Neural crest cell (in vitro differentiated cells): ENCODE measurements at places on chromosomes 6 and 20.

GRCh38 chr6:125008261-125008703 lies 46.0 kb downstream of the RNF217 start:
- no peak for DNase-seq

DNA sequence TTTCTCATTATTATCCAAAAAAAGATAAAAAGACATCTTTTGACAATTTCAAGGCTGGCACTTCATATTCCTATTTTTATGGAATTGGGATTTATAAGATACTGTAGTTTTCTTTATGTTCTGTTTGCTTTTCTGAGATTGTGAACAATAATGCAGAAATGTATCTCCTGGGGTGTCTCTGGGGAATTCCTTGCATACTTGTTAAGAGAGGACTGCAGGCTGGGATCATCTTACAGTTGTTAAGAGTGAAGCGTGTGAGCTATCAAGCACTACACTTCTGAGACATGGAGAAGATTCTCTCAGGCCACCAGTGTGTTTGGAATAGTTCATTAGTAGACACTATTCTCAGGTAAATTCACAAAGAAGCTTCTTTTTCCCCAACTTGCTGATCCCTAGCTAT lies 963.3 kb upstream of the GJE1 start:
- no peak for DNase-seq

GRCh38 chr6:40598516-40598915 lies 11.4 kb upstream of the LRFN2 start:
- no peak for DNase-seq

DNA sequence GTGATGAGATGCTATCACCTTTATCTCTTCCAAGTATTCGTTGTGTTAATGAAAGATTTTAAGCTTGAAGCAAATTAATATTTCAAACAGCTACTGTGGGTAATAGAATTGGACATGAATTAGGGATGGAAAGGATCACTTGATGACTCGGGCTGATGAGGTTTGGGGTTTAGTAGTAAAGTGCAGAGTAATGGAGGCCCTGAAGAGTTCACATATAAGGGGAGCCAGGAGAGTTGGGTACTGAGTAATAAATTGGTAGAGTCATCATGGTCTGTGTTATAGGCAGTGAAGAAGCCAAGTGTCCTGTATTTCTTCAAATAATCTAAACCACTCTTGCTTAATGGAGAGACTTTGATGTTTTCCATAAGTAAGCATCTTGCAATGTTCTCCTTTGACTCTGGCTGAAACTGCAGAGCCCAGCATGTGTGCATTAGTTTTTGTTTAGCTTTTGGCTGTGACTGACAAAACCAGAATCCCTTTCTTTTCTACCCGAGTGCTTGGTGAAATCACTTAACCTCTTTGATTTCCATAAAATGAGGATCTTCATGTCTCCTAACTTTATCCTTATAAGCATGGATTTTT lies 57.6 kb downstream of the L3MBTL3 start:
- DNase-seq: no peak

GRCh38 chr20:11015440-11015839 lies 341.6 kb upstream of the JAG1 start:
- no peak for DNase-seq

- DNase-seq: no peak
These were observed at the start of gene PROCR for GRCh38 chr20:35171753-35172433. Gene PROCR (plus strand): TSS chr20:35172072. CDS start chr20:35172155, 83 bp downstream.

GRCh38 chr6:143823548-143823947 lies 19.6 kb upstream of the LTV1 start:
- DNase-seq: no peak

DNA sequence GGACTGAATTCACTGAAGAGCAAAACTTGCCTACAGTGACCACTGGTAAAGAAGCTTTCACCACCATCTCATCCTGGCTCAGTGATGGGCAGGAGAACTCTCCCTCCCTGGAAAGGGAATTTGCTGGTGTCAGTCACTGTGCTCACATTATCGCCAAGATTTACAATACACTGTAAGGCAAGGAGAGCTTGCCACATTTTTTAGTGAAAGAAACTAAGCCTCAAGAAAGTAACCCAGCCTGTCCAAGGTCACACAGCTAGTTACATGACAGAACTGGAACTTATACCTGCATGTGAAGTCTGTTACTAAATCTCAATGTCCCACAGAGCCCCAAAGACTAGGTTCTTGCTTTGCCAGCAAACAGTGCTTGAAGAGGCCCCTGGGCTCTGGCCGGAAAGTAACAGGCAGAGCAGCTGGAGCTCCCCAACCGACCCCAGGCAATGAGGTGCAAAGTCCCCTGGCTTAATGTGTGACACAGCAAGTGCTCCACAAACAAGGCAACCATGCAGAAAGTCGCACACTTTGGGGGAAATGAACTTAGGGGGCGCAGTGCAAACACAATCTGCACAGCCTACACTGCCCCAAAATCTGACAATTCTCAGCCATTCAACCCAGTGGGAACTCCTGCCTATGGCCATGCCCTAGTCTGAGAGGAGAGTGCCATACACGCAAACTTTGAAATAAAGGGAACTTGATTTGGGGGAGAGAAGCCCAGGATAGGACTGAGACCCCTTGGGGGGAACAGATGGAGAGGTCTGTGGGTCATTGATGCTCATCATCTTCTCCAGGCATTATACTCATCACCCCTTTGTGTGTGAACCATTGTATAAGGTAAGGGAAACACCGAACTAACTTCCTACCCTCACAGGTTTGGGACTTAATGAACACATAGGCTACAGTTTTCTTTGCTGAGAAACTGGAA lies 1.9 kb downstream of the BCL2L1 start:
- DNase-seq: no peak

DNA sequence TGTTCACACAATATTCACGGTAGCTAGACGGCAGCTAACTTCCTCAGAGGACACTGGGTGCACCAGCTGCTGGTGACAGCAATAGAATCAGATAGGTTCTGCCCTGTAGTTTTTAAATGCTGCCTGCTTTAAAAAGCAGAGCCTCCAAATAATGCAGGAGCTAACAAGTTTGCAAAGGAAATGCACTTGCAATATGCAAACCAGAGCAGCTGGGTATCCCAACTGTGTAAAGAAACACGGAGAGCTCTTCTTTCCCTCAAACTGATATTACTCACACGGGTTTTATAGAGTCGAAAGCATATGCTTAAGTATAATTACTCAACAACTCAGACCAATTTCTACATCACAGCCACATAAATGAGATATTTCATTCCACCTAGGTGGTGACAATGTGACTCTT lies 432.7 kb downstream of the TFAP2A start:
- no peak for DNase-seq

- DNase-seq: no peak
These were observed 16.1 kb downstream of the FGD2 start for GRCh38 chr6:37021356-37022129.

- no peak for DNase-seq
These were observed 334.0 kb downstream of the THBS2 start for GRCh38 chr6:168919470-168920179.

DNA sequence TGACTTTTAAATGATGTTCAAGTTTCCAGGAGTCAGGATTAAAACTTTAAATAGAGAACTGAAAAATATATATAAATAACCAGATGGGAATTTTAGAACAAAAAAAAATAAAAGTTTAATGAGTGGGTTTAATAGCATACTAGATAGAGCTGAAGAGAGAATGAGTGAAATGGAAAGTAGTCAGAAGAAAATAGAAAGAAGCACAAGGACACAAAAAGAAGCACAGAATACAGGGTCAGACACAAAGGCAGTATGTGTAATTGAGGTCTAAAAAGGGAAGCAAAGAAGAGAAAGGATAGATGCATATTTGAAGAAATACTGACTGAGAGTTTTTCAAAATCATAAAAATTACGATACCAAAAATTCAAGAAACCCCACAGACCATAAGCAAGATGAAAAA lies 159.8 kb upstream of the FERMT1 start:
- DNase-seq: no peak

GRCh38 chr6:126111327-126111726 lies 125.0 kb downstream of the TRMT11 start:
- no peak for DNase-seq

- DNase-seq: no peak
These were observed 12.3 kb downstream of the PXT1 start for GRCh38 chr6:36430351-36430750.

- no peak for DNase-seq
These were observed 86.7 kb downstream of the TASP1 start for GRCh38 chr20:13552061-13552460.

GRCh38 chr6:13920552-13920951 lies 4.2 kb upstream of the RNF182 start:
- DNase-seq: no peak

DNA sequence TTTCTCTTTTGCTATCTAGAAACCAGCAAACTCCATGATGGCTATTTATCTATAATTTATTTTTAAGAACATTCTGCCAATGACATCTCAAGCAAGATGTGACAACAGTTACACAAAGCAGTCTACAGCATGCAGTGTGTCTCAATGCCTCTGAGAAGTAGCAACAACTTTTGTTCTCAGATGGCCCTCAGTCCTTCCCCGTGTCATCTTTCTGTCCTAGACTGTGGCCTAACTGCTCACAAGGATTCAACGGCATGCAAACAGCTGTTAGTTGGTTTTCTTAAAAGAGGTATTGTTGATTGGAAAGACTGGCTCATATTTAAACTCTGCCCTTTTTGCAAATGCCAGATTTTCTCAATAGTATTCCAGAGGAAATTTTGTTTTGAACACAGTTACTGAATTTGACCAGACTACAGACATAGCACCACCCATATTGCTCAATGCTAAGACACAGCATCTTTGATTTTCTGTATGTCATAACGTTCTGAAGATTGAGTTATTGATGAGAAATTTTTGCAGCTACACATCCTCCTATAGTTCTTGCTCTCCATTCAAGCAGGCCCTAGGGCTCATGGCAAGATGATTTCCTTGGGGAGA lies 26.1 kb upstream of the F13A1 start:
- DNase-seq: no peak

DNA sequence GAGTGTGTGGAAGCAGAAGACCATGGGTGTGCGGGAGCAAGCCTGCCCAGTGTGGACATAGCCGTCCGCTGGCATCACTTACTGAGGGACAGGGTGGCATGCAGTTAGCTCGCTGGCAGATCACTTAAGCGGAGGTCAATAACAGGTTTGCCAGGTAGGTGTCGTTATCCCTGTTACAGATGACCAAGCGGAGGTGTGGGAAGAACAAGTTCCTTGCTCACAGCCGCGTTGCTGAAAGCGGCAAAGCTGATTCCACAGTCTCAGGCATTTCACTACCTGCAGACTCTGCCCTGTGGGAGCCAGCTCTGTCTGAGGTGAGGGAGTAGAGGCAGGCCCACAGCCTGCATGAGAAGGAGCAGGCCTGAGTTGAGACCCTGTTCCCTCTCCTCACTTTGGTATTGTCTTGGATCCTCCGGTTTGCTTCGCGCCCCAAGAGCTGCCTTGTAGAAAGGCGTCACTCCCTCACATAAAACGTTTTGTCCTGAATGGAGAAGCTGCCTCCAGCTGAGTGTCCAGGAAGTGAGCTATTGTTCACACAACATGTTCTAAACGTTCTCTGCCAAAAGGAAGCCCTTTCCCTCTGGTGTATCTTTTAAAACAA lies 96.9 kb downstream of the TCP11 start:
- no peak for DNase-seq

GRCh38 chr6:17397764-17398194 lies 4.4 kb downstream of the CAP2 start:
- no peak for DNase-seq

DNA sequence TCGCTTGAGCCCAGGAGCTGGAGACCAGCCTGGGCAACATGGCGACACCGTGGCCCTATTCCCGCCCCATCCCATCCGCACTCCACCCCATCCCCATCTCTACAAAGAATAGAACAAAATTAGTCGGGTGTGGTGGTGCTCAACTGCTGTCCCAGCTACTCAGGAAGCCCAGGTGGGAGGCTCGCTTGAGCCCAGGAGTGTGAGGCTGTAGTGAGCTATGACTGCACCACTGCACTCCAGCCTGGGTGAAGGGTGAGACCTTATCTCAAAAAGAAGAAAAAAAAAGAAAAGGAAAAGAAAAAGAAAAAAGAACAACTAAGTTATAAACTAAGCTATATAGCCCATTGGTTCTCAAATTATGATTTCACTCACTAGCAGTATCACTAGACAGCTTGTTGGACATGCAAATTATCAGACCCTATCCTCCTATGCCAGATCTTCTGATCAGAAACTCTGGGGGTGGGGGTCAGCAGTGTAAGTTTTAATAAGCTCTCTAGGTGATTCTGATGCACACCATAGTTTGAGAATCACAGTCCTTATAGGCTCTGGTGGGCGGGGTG lies 491 bp upstream of the ITCH start:
- DNase-seq: no peak

DNA sequence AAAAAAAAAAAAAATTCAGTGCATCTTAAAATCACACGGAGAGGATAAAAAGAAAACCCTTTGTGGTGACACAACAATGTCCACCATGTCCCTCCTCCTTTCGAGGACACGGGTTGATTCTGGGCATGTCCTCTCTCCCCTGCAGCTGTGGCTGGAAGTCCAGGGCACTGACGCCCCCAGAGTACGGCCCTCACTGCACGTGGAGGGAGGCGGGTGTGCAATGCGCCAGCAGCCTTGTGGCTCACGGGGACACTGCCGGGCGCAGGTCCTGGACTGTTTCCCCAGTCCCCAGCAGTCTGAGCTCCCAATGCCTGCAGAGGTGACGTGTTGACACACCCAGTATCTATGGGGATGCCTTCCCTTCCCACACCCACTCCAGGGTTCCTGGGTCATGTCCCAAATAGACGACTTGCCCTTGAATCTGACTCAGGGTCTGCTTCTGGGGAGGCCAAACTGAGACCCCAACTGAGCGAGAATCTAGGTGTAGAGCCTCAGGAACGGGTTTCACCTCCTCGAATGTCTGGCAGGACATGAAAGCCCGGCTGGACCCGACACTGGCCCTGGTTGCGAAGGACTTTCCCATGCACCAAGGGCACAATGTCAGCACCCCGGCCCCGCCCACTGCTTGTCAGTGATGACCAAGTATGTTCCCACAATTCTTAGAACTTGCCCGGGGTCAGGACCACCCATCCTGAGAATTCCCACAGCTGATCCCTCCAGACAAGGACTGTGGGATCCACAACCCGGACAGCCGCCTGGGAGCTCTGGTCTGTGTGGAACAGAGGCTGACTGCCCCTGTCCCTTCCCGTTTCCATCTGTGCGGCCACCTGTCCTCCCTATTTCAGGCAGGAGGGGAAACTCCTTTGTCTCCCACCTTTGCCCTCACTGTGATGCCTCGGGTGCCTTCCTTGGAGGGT lies 425.1 kb upstream of the SULF2 start:
- DNase-seq: no peak

DNA sequence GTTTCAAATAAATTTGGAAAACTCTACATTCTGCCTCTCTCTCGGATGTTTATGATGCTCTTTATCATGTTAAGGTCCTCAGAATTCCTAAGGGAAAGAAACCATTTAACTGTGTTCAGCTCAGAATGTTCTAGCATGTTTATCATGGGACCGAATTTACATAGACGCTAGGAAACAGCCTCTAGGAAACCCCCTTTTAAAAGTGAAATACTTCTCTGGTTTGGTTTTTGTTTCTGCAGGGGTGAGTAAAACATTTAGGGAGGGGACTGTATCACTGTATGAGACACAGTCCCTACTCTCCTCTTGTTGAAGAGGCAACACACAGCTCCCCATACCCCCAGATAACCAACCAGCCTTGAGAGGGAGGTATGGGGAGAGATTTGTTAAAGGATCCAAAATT lies 267.6 kb upstream of the SUPT3H start:
- no peak for DNase-seq

- no peak for DNase-seq
These were observed 163.0 kb downstream of the NKAIN2 start for GRCh38 chr6:123966618-123967017.

- no peak for DNase-seq
These were observed 495.5 kb upstream of the MAP3K7 start for GRCh38 chr6:91082311-91082832.
